ENCODE measurements at places on chromosomes 3 and 15.

DNA sequence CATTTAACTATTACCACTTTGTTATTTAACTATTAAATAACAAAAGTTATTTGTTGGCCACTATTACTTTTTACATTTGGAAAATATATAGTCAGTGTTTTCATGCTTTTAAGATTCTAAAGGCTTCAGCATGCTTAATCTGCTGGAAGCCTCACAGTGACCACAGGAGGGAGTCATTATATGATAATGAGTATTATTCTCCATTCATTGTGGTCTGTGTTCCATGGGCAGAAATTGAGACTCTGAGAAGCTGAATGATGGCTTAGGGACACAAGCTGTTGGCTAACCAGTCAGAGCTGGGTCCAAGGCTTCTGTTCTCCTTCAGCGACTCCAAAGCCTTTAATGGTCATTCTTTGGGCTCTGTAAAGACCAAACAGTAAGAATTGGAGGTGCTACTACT lies 64.7 kb downstream of the BFSP2 start:
- DNase-seq, result no peak

- no peak for DNase-seq
Measured at GRCh38 chr3:52292247-52293065, 4.8 kb downstream of the GLYCTK start.

- DNase-seq, result no peak
Measured at GRCh38 chr3:171458071-171458863, 1.9 kb downstream of the TNIK start.

DNA sequence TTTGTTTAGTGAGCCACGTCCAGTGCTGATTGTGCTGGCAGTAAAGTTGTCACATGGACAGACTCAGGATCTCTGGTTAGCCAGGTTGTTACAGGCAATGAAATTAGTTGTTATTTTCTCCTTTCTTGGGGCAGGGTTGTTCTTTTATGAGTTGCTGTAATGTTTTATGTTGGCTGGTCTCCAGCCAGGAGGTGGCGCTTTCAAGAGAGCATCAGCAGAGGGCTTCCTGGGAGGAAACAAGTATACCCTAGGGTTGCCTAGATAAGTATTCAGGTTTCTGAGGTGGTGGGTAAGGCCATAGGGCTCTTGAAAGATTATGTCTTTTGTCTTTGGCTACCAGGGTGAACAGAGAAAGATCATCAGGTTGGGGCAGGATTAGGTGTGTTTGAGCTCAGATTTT lies 14.5 kb upstream of the CFAP20DC start:
- DNase-seq, result no peak

DNA sequence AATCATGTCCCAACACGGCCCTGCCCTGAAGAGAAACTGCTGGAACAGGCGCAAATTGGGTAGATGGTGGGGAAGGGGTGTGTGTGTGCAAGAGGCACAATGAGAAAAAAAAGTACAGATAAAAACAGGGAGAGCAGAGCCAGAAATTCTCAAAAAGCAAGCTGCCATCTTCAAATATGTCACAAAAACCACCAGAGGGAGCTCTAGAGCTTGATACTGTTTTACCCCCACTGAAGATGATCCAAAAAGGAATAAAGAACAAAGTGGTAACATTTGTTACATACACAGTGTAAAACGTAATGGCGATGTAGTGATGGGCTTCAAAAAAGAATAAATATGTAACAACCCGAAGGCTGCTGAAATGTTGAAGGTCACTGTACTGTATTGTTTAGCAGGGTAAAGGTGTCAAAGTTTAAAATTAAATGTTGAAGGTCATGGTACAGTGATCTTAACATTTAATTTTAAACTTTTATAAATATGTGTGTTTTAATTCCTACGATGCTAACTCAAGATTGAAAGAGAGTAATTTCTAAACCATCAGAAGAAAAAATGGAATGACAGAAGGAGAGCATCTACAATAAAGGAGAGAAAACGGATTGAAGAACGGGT lies 6.0 kb downstream of the SNRPA1 start:
- DNase-seq, result no peak

DNA sequence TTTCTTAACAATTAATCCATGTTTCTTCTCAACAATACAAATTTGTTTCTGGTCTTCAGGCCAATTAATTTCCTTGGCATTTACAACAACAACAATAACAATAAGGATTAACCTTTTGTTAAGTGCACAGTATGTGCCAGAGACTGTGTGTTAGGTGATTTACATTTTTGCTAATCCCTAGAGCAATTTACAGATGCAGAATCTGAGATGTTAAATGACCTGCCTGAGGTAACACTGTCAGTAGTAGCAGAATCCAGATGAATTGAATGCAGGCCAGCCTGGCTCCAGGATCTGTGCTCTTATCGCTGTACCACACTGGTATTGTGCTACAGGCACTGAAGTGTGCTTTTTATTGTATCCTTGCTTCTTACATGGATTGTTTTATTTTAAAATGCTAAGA lies 122.2 kb downstream of the MEIS2 start:
- no peak for DNase-seq

GRCh38 chr3:121443456-121443855 lies 102.3 kb downstream of the POLQ start:
- no peak for DNase-seq

- DNase-seq, result no peak
Measured at GRCh38 chr3:140470962-140471361, 206.9 kb upstream of the TRIM42 start.

GRCh38 chr3:23099677-23100076 lies 103.5 kb upstream of the UBE2E2 start:
- no peak for DNase-seq

GRCh38 chr3:38131621-38132369 lies 5.1 kb downstream of the ACAA1 start:
- DNase-seq, result no peak

DNA sequence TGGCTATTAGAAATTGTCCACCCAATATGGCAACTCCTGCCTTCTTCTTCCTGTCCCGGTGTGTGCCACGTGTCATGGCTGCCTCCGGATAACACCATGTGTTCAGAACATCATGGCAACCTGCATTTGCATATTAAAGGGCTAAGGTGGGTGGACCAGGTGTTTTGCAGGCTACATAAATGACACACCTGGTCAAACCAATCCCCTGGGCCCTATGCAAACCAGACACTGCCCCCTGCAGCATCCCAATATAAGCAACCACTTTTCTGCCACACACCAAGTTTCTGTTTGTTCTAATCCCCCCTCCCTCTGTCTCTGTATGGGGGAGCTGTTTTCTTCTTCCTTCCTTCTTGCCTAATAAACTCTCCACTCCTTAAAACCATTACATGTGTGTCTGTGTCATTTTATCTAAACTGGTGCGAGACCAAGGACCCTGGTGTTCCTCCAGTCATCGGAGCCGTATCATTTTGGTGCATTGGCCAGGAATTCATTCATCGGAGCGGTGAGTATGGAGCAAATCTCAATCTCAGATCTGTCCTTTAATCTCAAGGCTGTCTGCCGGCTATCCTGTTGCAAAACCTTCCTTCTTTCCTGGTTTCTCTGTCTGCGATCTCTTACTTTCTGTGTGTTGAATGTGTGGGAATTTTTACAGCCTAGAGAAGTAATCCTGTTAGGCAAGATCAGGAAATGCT lies 44.5 kb downstream of the NCEH1 start:
- DNase-seq, result no peak

DNA sequence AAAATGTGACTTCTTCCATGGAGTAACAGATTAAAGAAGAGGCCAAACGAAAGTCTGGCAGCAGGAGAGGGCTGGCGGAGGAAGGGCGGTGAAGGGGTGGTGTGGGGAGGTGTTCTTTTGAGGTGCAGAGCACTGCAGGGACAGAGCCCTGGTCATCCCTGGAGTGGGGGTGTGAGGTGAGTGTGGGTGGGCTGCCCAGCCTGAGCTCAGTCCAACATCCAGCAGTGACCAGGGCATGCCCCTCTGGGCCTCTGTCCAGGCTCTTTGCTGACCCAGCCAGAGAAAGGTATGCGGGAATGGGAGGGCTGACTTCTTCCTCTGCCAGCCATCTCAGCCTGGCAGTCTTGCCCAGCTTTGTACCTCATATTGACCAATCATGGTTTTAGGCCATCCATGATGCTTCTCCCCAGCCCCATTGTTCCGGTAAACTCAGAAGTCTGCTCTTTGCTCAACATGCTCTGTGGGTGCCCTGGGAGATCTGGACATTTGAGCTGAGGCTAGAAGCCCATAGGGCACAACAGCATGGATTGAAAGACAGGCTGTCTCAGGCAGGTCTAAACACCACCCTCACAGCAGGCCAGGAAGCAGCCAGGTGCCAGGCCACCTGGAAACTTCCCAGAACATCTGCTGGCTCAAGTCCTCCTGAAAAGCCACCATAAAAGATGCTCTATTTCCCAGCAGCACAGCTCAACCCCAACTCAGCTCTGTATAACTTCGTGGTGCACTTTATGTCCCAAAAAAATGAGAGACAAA lies 25.9 kb upstream of the CXCR6 start:
- no peak for DNase-seq

GRCh38 chr3:150073031-150073430 lies 102.3 kb upstream of the PFN2 start:
- DNase-seq, result no peak

GRCh38 chr3:127632035-127632820 lies 3.2 kb downstream of the PODXL2 start:
- no peak for DNase-seq

DNA sequence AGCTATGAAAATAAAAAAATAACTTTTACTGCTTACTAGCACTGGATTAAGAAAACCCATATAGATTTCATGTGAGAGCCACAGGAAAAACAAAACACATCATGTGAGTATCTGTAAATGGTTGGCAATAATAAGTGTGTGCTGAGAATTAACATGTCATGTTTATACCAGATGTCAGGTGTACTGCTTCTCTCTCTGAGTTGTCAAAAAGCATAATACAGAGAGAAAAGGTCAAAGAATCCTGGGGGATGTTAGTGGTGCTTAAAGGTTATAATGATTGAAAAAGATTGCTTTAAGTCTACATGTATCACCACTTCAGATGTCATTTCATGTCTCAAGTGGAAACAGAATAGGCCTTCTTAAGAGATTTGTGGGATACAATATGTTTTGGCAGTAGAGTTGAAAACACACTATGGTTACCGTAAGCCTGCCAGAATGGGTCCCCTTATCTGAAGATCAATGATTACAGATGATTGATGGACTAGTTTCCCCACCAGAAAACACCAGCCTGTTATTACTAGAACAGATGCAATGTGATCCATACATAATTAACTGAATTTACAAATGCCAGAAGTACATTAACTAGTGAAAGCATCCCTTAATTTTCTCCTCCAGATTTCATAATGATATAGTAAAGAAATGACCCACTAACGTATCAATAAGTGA lies 204.1 kb downstream of the CNTN3 start:
- no peak for DNase-seq

DNA sequence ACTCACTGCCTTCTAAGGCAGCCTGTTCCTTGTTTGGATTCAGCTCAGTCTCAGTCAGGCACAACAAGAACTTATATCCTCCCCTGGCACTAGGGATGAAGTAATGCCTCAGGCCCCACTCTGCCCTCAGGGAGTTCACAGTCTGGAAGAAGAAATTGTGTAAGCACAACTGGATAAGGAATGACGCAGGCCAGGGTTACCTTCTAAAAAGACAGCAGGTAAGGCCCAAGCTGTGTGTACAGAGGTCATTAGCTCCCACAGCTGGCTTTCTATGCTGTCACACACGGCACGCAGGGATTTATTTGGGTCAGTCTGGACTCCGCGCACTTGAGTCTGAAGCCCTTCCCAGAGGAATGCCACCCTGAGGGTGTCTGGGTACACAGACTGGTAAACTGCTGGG lies 82.9 kb downstream of the IQSEC1 start:
- DNase-seq, result no peak

DNA sequence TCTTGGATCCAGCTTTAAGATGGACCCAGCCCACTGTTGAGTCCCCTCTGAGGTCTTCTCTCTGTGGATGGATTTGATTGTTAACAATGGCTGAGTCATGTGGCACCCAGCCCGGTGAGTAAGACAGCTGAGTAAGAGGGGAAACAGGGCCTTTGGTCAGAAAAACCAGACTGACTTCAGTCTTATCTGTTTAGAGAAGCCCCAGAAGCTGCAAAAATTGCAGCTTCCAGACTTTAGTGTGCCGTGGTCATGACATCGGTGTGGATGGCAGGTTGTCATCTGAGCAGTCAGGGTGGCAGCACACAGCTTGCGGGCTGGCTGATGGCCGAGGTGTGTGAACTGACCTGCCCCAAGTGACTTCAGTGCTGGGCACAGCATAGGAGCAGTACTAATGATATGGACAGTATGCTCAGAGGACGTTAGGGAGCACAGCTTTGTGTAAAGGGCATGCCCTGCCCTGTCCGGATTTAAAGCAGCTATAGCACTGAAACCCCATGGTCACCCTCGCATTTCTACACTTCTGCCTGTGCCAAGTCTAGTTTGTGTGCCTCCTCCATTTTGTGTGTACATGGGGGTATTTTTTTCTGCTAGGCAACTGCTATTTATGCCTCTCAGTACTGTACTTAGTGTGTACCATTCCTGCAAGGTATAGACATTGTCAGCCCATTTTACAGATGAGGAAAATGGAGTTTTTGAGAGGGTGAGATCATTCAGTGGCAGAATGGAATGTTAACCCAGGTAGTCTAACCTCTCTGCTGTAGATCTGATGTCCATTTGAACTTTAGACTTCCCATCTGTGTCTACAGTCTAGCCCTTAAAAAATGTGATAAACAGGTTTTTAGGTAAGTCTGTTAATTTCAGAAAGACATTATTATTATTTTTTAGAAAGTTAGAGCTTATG lies 44.4 kb downstream of the FLNB start:
- no peak for DNase-seq

- no peak for DNase-seq
Measured at GRCh38 chr3:129520960-129521359, 7.5 kb upstream of the RHO start.

DNA sequence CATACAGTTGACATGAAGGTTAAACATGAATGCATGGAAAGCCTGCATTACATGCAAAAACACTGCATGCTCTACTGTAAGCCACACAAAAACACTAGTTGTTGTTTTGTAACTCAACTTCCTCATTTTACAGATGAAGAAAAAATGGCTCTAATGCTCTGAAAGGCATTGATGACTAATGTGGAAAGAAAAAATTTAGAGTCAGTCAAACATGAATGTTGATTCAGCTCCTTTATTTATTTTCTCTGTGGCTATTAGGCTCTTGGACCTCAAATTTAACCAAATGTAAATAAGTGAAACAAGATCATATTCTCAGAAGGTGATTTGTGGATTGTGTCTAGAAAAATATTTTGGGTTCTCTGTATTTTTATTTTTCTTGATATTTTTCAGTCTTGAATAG lies 336.7 kb upstream of the ZNF717 start:
- no peak for DNase-seq

DNA sequence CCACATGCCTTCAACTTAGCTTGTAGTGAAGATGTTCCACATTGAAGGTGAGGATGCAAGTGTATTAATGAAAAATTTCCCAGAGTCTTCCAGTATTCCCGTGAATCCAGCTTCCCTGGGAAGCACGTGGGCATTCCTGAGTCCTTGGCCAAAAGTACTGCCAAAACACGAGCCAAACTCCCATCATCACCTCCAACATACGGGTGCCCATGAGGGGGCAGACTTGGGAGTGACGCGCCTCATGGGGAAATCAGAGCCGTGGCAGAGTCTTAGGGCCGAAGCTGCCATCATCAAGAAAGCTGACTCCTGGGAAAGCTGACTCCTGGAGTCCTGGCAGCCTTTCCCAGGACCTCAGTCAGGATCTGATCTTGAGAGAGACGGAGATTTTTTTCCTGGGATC lies 20.1 kb upstream of the TM2D3 start:
- DNase-seq, result no peak
